ENCODE measurements at places on chromosomes 6 and 20. TPM values are rescaled to one million over a fixed set of nuclear protein-coding genes. Genes with fewer than 3 reads are reported as not detected.

PPIL6 gene
- 3.1 TPM for total RNA-seq

PBOV1 gene
- total RNA-seq, result not detected

GRCh38 chr6:97702248-97702647 lies 419.2 kb upstream of the MMS22L start:
- no peaks in the 10 kb centered on the region for H3K4me1 ChIP-seq
- no peak for DNase-seq
- no peak overlapping the region for H3K27ac ChIP-seq
- H3K27me3 ChIP-seq, result no peaks in the 10 kb centered on the region

GRCh38 chr20:2697768-2698167 lies 5.2 kb downstream of the EBF4 start:
- H3K27ac ChIP-seq, result no peak overlapping the region
- H3K4me3 ChIP-seq, result no peak overlapping the region
- H3K27me3 ChIP-seq, result peaks cover 6% of the 10 kb centered on the region
- DNase-seq, result no peak
- H3K36me3 ChIP-seq, result no peaks in the 10 kb centered on the region

- no peaks in the 10 kb centered on the region for H3K4me1 ChIP-seq
- no peak for DNase-seq
- no peaks in the 10 kb centered on the region for H3K36me3 ChIP-seq
Observed at GRCh38 chr6:83247471-83247870, 54.3 kb downstream of the RWDD2A start.

- DNase-seq, result no peak
- peaks cover 11% of the 10 kb centered on the region for H3K4me1 ChIP-seq
- H3K36me3 ChIP-seq, result no peaks in the 10 kb centered on the region
Observed at GRCh38 chr6:56691814-56692213, 49.1 kb upstream of the DST start.
